ENCODE measurements at places on chromosomes 6 and 20.

GRCh38 chr6:139801571-139802321 is 427.3 kb upstream of the CITED2 start:
- peak; percentile 33 for DNase-seq

GRCh38 chr6:9225441-9225871 is 790.1 kb upstream of the SLC35B3 start:
- DNase-seq: peak; percentile 87

- no peak for DNase-seq
These were observed 37.7 kb upstream of the SYNJ2 start for GRCh38 chr6:157943964-157944283.

- no peak for DNase-seq
These were observed 34.0 kb downstream of the LY86 start for GRCh38 chr6:6622501-6622900.

DNA sequence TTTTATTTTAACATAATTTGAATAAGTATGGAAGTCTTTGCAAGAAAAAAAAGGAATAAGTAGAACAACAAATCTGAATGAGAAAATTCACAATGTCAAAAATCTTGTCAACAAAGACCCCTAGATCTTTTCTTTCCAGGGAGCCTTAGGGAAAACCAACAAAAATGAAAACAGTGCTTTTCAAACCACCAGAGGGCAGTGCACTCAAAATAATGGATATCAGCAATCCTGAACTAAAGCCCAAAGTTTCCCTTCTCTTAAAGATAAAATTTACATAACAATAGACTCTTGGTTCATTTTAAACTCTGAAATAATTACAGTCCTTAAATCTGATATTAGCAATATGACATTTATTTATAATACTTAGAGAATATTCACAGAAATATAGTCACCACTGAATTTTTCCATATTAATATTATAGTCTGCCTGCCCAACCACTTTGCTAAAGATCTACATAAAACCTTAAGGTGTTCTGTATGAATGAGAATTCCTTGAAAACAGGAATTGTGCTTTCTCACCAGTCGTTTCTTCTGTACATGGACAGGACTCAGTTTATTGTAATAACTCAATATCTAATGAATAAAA is 105.3 kb upstream of the BMP5 start:
- DNase-seq: peak; percentile 16

GRCh38 chr6:111250791-111251354 is 163.6 kb downstream of the SLC16A10 start:
- no peak for DNase-seq

- DNase-seq: no peak
These were observed 97.6 kb downstream of the TCP11 start for GRCh38 chr6:35043381-35044130.

- no peak for DNase-seq
These were observed 55.8 kb downstream of the UBE2V1 start for GRCh38 chr20:50056951-50057713.

GRCh38 chr20:18683839-18684238 is 96.0 kb downstream of the DTD1 start:
- no peak for DNase-seq

DNA sequence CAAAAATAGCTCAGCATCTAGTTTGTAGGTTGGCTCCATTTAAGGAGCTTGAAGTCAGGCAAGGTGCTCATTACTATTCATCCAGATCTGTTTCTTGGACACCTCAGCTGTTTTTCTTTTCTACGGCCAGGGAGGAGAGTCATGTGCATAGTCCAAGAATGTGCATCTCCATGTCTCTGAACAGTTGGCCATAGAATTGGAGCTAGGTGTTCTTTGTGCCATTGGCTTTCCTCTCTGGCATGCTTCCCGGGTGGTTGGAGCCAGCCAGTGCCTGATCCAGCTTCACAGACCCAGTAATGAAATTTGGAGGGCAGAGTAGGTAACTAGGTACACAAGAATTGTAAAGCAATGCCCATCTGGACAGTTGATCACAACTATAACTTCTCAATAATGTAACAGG is 21.6 kb downstream of the EYA4 start:
- no peak for DNase-seq

DNA sequence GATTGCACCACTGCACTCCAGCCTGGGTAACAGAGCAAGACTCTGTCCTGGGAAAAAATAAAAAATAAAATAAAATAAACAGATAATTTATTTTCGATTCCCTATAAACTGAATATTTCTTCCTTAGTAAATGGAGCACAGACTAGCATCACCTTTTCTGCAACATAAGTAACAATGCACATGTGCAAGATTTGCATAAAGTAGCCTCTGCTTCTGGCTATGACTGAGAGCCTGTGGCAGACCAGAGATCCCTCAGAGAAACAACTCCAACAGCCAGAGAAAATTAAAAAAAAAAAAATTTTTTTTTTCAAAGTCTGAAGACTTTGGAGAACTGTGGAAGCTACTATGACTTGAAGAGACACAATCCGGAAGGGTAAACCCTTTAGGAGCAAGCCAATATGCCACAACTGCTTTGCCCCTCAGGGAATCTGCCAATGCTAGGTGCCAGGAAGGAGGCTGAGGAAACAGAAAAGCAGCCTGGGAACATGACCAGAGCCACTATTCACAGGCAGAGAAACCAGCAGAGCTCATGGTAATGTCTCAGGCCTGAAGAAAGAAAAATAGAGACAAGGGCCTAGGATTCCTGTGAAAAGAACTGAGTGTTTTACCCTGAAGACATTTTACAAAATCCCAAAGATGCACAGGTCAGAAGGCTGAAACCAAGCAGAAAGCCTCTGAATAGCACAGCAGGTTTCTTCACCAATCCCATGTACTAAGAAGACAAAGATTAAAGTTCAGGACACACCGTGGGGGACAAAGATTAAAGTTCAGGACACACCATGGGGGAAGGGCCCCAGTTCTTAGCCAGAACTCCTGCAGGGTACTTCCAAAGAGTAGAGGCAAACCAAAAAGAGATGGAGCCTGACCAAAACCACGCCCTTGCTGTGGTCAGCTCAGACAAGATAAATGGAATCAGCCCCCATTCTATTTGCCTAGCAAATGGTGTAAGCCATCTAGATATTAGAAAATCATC is 25.8 kb downstream of the B4GALT5 start:
- DNase-seq: no peak

DNA sequence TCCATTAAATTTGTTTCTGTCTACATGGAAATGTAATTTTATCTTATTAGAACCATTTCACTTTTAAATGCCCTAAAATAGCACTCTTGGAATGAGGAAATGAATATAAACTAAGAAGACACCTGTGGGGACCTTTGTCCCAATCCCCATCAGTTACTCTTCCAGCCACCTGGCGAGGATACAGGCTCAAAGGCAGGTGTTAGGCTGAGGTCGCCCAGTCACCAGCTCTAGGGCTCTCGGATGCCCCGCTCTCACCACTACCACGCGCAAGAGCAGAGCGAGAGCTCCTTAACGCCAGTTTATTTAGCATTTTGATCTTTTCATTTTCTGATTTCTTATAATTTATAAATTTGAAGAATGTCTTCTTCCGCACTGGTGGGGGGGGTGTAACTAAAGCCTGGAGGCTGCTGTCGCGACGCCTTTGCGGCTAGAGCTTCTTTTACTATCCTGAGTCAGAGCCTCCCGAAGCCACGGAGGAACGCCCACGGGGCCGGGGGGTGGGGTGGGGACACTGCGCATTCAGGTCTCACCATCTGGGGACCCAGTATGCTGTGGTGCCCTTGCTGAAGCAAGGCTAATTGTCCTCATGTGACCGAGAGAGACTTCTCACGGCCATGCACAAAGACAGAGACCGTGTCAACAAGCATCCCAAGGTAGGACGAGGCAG is 38.7 kb upstream of the AFDN start:
- peak; percentile 28 for DNase-seq

DNA sequence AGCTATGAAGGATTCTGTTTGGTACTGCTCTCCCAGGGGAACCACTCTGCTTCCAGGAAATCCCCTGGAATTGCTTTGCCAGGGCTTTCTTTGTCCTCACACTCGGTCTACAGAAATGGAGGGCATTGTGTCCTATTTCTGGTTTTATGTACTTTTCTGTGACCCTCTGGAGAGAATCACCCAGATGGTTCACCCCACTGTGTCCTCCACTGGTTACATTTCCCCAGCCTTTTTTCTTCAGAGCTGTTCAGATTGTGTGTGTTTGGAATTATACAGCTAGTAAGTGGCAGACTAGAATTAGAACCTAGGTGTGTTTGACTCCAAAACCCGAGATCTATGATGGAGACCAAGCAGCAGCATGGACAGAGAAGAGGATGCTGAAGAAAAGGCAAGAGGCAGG is 80.8 kb downstream of the CD164 start:
- no peak for DNase-seq

- no peak for DNase-seq
These were observed 175.0 kb downstream of the HAO1 start for GRCh38 chr20:7765221-7765620.

DNA sequence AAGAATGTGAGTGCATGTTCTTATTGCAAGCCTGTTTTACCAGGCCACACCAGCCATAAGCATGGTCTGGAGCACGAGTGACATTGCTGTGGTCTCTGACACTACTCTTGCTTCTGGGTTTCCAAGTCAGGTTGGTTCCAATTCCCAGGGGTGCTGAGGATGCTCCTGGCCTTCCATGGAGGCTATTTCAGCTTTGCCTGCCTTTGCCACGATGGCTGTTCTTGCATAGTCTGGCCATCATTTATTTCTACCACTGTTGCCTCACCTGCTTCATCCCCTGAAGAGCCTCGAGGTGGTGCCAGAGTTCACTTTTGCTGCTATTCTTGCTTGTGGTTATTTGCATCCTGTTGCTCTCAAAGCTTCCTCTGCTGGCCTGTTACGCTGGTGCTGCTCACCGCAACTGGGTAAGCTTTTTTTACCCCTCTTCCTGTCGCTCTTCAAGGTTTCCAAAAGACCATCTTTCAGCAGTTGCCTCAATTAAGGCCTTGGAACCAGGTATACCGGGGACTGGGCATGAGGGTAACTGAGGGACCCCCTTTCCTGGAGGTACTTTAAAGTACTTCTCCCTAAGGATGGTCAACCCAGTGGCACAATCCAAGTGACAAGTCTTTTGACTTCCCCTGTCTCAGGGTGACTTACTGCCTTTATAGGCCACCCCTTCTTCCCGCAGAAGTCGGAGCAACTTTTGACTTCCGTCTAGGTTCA is 64.5 kb downstream of the AKAP7 start:
- DNase-seq: peak; percentile 21

GRCh38 chr6:135258970-135259369 is 77.9 kb downstream of the MYB start:
- no peak for DNase-seq

DNA sequence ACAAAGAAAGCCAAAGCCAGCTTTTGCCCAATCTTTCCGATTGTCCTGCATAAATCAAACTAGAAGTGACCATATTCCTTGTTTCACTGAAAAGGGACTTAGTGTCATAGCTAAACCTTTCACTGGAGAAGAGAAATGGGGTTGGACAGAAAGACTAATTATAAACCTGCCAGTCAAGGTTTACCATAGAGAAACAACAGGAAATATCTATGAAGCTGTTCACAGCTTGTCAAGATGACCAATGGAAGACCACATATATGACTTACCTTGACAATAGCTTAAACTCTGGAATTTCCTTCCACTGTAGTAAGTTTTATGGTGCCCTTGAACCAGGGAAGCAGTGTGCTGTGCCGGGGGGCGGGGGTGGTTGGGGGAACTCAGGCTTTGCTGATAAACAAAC is 107.7 kb upstream of the PHACTR1 start:
- no peak for DNase-seq

DNA sequence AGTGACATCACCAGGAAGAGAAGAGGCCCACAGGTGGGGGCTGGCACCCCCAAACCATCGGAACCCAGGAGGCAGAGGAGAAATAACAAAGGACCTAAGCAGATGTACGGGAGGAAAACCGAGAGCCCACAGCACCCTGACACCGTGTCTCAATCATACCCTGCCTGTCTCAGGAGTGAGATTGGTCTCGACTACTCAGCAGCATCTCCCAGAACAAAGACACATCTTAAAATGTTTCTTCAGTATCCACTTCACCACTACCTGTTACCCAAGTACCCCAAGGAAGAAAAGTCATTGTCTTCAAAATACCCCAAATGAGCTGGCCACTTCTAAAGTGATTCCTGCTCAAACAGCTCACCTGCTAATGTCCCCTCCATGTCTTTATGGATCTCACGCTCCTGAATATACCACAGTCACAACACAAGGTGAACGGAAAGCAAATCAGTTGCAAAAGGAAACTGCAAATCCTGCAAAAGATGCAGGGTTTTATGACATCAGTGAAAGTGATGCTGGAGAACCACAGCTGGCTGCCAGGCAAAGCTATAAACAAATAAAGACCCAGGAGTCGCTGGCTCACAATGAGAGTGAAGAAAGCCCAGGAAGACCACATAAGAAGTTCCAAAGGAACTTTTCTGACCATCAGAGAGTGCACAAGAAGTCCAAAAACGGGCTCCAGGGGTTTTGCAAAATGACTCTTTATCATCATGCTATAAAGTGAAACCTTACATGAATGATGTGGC is 44.1 kb downstream of the PREX1 start:
- DNase-seq: no peak

- no peak for DNase-seq
These were observed 415.6 kb upstream of the BTBD3 start for GRCh38 chr20:11502061-11502460.

GRCh38 chr6:135064586-135064985 is 10.0 kb upstream of the HBS1L start:
- DNase-seq: no peak

- no peak for DNase-seq
These were observed 222.0 kb upstream of the FOXQ1 start for GRCh38 chr6:1089859-1090258.

DNA sequence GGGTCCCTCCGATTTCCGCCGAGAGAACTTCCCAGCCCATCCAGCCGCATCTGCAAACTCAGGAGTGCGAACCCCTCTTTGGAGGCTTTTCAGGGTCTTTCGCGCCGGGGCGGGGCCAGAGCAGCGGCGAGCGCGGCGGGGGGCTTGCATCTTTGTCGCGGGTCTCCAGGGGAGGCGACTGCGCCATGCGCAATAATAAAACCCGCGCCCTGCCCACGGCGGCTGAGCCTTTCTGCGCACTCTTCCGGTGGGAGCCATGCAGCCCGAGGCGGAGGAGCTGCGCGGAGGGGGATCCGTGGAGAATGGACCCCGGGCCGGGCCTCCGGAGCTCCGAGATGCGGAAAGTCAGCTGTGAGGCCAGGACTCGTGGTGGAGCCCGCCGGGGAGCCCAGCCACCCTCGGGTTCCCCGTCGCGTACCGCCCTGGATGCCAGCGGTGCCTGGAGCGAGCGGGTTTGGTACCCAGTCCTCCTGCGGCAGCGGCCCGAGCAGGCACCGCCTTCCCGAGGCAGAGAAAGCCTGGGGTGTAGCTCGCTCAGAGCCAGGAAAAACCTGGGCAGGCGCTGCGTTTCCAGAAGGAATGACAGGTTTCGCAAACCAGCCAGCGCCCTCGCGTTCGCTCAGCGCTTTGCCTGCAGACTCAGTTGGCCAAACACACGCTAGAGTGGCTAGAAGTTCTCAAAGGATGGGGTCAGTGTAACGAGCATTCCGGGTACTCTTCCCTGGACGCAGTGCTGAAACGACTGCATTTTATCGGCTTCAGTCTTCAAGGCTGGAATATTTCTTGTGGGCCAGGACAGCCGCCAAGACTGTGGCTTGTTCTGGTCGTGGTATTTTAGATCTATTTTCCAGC is 1.2 kb downstream of the AKAP12 start:
- DNase-seq: peak; percentile 70
